Fibroblast of the aortic adventitia (primary cell): ENCODE measurements at places on chromosomes 2 and 18. TPM values are rescaled to one million over a fixed set of nuclear protein-coding genes. Genes with fewer than 3 reads are reported as not detected.

Gene PSMD14
- 64.4 and 103 TPM in 2 replicates for total RNA-seq

Gene SERPINB3
- not detected in 2 replicates for total RNA-seq

Gene SLC16A14
- total RNA-seq, result 0.49 and 1.4 TPM in 2 replicates

Gene AQP4
- total RNA-seq, result not detected in 2 replicates

Gene PRSS56
- not detected in 2 replicates for total RNA-seq

Gene SERPINB4
- total RNA-seq, result not detected in 2 replicates

Gene TRIM54
- not detected in 2 replicates for total RNA-seq

Gene C1QL2
- not detected in 2 replicates for total RNA-seq

Gene TRPM8
- 0.63 TPM in 1 of 2 replicates, not detected in the other for total RNA-seq

Gene PLEKHB2
- 43.3 and 57.0 TPM in 2 replicates for total RNA-seq

Gene REG1B
- total RNA-seq, result not detected in 2 replicates

Gene HMSD
- 0.09 and 0.90 TPM in 2 replicates for total RNA-seq

Gene SMYD1
- total RNA-seq, result not detected in 2 replicates
